AG08395 (cell line): ENCODE measurements at places on chromosomes 3 and 15.

GRCh38 chr3:4864503-4864902 is 114.7 kb upstream of the BHLHE40 start:
- no peak for DNase-seq

- peak; percentile 65 for DNase-seq
Measured at GRCh38 chr3:111729087-111729846, 129.8 kb upstream of the PHLDB2 start.

DNA sequence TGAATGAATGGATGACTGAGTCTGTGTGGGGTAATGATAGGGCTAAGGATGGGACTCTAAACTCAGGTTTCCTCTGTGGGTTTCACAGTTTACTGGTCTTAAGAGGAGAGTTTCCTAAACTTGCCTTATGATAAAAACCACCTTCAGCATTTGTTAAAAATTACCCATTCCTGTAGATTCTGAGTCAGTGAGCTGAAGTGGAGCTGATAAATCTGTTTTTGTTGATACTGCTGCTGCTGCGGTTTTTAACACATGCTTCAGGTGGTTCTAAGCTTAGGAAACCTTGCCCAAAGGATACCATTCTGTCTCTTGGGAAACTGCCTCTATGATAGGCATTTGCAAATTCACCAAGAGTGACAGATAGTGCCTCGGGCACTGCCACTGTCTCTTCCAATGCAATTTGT is 52.6 kb downstream of the MECOM start:
- DNase-seq, result no peak

GRCh38 chr3:65568497-65568896 is 470.2 kb downstream of the MAGI1 start:
- DNase-seq, result no peak

DNA sequence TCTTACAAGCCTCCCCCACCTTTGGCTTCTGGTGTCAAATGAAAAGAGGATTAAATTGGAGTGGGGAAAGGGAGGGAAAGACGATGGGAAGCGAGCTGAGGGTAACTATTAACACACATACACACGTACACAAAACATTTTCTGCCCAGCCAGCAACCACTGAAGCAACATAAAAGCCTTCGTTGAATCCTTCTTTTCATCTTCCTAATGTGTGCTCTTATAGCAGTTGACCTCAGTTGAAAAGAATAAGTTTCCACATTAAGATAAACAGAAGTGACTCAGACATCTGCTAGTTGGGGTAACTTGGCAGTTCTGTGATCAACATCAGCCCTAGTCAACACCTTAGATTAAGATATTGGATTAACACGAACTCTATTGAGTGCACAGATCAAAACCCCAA is 558.5 kb downstream of the MECOM start:
- DNase-seq, result peak; percentile 10

- DNase-seq, result peak; percentile 25
Measured at GRCh38 chr15:74657846-74658245, 38.0 kb downstream of the EDC3 start.

DNA sequence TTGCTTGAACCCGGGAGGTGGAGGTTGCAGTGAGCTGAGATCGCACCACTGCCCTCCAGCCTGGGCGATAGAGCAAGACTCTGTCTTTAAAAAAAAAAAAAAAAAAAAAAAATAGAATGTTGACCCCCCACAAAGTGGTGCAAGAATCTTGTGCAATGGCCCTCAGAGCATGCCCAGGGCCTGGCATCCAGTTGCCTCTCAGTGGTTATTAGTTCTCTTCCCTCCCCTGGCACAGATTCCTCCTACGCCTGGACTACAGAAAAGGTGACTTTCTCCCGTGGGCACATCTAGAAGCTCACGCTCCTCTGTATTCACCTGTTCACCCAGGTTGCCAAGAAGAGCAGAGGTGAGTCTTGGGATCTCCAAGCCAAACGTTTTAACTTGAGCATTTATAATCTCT is 36.7 kb downstream of the ACSBG1 start:
- no peak for DNase-seq

DNA sequence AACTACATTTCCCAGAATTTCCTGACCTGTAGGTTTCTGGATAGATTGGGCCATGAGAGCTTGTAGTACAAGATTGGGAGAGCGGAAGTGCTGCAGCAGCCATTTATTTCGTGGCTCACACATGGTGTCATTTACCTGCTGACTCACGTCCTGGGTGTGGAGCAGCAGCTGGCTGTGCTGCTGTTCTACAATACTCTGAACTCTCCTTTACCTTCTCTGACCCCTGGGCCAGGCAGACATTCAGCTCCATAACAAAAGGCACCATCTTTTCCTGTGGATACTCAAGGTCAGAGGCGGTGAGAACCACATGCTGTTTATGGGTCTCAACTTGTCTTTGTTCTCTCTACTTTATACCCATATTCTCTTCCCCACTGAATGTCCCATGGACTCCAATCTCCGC is 490.2 kb downstream of the IGSF11 start:
- no peak for DNase-seq

DNA sequence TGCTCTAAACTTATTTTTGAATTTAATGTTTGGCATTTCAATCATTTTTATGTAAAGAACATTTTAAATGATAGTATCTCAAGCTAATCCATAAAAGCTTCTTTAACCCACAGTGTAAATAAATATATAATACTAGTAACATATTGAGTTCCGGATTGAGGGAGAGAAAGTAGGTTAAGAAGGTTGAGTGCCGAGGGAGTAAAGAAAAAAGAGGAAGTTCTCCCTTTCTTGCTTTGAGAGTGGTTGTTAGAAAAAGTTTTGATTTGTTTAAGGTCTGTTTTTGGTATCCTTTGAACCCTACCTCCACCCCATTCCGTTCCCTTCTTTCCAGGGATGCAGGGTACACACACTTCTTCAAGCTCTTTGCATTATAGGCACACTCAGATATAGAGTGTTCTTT is 130.8 kb downstream of the VPS8 start:
- no peak for DNase-seq

DNA sequence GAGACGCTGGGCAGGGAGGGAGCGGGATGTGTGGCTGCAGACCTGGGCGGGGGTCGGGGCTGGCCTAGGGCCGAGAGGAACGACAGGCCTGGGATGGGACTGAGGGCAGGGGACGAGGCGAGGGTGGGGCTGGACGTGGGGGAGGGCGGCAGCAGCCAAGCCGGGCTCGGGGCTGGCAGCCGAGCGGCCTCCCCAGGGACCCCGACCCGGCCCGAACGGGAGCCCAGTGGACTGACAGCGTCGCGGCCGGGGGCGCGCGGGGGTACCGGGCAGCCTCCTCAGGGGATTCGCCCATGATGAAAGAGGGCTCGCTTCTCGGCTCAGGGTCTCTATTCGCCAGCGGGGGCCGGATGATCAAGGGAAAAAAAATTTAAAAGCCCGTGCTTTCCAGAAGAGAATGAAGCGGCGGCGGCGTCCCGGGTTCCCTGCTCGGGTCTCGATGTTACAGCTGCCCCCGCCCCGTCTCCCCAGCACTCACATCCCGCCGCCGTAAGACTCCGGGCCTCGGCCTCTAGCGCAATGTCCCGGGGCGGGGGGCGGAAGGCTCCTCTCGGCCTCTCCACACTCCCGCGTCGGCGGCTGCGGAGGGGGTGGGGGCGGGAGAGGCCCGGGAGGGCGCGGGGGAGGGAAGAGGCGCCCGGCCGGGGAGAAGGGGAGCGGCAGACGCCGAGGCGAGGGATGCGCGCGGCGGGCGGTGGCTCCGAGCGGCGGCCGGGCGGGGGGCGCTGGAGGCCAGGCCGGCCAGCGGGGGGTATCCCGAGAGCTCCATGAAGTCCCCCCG is 4.3 kb downstream of the PTH1R start:
- DNase-seq, result no peak

DNA sequence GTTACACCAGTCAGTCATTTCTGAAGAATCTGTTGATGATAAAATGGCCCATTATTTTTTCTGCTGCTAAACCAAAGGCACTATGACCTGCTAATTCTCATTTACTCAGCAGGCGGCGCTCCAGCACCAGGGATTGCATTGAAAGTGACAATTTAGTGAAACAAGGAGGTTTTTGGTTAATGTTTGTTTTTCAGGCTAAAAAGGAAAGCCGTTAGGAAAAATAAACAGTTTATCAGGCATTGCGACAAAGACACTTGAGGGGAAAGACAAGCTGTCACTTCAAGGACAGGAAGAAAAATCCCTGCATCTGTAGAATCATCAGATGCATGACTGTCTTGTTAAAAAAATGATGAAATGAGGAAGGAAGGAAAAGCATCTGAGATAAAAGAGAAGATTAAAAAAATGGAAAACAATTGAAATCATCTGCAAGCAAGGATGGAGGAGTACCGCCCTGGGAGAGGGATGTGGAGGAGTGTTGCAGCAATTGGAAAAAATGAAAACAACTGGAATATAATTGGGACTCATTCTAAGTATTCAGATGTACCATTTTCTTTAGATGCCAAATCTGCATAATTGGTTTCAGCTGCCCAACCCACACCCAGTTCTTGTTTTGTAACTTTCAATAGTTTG is 54.0 kb downstream of the NR1D2 start:
- DNase-seq, result peak; percentile 71
